Stimulated activated CD8-positive, alpha-beta memory T cell treated with anti-CD3 and anti-CD28 coated beads, Interleukin-7, amount 100 ng/mL, for 48 hours (primary cell): ENCODE measurements at places on chromosomes 6 and 20.

GRCh38 chr6:43308101-43308989 lies at the start of gene CRIP3:
Gene CRIP3, minus strand, starts transcription at chr6:43308826. Its CDS starts 34 bp downstream, at chr6:43308792.
- DNase-seq: peak; percentile 29

DNA sequence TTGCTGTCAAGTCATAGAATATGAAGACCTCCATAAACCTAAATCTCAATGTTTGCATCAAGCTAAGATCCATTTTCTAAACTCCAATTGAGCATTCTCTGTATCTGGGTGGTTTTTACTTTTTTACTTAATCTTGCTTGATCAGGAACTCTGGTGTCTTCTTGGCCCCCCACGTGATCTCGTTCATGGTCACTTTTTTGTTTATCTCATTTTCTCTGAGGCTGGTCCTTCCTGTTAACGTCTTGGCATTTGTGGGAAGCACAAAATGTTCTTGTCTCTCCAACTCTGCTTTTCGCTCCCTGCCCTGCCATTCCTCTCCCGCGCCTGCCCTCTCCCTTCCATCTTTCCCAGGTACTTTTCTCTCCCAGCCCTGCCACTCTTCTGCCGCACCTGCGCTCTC lies 14.0 kb upstream of the MAPRE1 start:
- no peak for DNase-seq

DNA sequence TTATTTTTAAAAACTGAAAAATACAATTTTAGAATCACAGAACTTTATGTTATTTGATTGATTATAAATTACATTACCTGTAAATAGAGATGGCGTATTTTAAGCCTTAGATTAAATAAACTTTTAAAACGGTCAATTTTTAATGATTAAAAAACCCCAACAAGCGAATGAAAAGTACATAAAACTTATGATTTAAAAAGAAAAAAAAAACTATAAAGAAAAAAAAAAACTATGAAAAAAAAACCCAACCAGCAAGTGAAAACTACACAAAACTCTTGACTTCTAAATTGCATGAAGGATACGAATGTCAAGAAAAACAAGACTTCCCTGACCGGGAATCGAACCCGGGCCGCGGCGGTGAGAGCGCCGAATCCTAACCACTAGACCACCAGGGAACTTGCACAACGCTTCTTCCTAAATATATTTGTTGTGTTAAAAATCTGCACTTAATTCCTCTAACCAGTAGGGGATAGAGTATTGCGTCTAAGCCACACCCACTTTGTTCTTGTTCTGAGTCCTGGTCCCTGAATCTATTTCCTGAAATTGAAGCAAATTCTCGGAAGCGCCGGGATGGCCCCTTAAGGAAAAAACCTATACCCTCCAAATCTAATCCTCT lies 10.7 kb upstream of the NCOA7 start:
- DNase-seq: peak; percentile 62

- DNase-seq: no peak
These were observed 164.9 kb upstream of the SASH1 start for GRCh38 chr6:148177589-148178233.

GRCh38 chr6:31299947-31300346 lies 28.1 kb upstream of the HLA-C start:
- DNase-seq: no peak

- no peak for DNase-seq
These were observed 240.1 kb upstream of the TBX18 start for GRCh38 chr6:85004361-85004995.

- no peak for DNase-seq
These were observed 66.7 kb downstream of the MOCS1 start for GRCh38 chr6:39867592-39867991.

DNA sequence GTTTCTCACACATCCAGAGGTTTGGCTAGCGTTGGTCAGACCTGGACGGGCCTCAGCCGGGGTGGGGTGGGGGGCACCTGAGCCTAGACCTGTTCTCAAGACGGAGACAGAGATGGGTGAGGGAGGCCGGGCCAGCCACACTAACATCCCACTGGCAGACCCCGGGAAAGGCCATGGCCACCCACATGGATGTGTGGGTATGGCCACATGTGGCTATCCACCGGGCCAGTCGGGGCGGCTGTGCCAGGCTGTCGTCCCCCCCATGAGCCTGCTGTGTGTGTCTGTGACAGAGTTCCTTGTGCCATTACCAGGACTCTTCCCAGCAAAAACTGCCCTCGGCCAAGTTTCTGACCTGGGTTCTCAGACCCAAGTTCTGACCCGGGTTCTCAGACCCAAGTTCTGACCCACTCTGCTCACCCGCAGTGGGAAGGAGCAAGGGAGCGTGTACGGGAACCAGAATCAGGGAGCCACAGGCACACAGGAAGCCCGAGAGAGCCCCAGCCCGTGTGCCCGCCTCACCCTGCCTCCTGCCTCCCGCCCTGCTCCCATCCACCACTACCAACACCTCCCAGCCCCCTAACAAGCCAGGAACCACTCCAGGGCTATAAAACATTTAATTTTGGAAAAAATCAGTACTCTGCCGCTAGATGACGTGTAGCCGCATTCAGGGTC lies 255.5 kb downstream of the TAF4 start:
- DNase-seq: no peak

- DNase-seq: no peak
These were observed 390.8 kb downstream of the GJA1 start for GRCh38 chr6:121826156-121826810.

DNA sequence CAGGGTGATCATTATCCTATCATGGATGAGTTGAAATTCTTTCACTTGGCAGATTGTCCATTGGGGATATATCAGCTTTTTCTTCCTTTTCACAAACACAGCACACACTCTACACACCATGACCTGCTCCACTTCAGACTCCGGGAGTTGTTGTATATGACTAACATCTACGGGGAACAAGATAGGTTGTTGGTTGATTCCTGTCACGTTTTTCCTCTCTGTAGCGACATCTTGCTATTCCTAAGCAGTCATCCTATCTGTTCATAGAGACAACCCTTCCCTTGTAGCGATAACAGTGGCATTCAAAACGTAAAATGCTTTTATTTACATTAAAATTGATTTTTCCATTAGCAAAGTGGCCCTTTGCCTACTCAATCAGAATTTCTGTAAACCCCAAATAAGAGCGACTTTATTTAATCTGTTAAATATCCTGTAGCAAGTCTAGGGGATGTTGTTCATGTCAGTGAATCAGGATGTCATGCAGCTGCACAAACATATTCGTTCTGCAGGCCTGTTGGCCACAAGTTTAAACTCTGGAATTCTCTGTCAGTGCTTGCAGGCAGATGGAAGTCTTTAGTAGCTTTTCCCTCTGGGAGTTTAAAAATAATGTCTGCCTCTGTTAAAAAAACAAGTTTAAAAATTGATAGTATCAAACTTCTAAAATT lies 23.1 kb downstream of the PHACTR2 start:
- DNase-seq: no peak

GRCh38 chr6:9161731-9162130 lies 726.4 kb upstream of the SLC35B3 start:
- DNase-seq: no peak

DNA sequence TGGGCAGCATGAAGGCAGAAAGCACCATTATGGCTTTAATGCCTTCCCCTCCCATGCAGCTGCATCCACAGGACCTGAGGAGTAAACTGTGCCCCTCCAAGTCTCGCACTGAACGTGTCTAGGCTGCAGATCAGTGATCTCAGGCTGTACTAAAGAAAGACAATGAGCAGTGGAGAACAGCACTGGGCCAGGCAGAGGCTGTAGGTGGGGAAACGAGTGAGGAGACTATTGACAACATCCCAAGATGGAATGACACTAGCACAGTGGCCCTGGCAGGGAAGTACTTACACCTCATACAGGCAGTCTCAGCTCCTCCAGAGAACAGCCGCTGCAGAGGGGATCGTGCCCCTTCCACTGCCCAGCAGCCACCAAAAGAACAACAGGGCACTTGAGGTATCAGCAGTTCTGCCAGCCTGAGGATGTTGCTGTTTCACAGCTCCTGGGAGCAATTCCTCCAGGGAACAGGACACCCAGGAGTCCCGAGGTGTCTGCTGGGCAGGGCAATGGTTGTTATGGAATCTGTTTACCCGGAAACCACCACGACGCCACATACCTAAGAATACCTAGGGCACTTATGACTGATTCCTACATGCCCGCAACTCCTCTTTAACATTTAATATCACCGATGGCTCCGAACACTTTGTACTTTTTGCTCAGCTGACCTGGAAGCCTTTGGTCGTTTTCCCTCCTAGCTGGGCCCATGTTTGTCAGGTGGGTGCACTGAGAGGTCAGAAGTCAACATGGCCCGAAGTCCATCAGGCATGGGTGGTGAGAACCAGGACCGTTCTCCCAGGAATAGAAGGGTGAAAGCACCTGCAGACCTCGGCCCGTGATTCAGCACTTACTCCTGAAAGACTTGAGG lies 79.1 kb downstream of the SLC22A23 start:
- no peak for DNase-seq

GRCh38 chr6:155717374-155717773 lies 261.7 kb upstream of the NOX3 start:
- DNase-seq: no peak

DNA sequence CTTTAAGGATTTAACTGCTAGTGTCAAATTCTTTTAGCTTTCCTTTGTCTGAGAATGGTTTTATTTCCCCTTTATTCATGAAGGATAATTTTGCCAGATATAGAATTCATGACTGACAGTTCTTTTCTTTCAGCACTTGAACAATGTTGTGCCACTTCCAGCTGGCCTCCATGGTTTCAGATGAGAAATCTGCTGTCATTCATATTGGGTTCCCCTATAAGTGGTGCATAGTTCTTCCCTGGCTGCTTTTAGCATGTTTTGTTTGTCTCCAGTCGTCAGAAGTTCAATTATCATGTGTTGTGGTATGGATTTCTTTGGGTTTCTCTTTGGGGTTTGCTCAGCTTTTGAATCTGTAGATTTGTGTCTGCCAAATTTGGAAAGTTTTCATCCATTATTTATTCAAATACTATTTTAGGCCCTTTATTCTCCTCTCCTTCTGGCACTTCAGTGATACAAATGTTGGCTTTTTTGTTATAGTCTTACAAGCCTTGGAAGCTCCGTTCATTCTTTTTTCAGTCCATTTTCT lies 76.3 kb upstream of the TGM3 start:
- no peak for DNase-seq

DNA sequence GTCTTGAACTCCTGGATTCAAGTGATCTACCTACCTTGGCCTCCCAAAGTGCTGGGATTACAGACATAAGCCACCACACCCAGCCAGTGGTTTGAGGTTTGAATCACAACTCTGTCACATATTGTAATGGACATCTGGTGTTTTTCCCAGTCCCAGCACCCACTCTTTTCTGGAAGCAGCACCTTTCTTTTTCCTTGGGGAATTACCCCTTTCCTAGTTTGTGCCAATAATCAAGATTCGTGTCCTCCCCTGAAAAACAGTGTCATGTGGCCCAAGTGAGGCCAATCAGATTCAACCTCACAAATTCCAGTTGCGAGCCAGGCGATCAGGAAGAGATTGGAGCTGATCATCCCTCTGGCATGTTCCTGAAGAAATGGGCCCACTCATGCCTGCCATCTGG lies 71.7 kb upstream of the SGK1 start:
- no peak for DNase-seq

DNA sequence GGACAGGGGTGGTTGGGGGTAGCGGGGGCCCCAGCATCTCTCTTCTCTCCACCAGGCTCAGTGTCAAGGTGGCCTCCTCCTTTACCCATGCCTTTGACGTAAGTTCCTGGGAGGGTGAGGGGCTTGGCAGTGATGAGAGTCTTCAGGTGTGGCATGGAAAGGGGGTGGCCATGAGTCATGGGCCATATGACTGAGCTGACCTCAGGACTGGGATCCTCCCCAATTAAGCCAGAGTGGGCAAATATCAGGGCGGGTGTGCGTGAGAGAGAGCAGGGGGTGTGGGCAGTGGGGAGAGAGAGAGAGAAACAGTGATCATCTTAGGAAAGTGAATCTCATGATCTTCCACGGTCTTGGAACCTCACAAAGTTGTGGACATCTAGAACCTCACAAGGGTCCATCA lies 8.2 kb upstream of the BPIFB4 start:
- DNase-seq: no peak

GRCh38 chr6:99341862-99342455 lies 7.5 kb downstream of the FAXC start:
- DNase-seq: no peak

DNA sequence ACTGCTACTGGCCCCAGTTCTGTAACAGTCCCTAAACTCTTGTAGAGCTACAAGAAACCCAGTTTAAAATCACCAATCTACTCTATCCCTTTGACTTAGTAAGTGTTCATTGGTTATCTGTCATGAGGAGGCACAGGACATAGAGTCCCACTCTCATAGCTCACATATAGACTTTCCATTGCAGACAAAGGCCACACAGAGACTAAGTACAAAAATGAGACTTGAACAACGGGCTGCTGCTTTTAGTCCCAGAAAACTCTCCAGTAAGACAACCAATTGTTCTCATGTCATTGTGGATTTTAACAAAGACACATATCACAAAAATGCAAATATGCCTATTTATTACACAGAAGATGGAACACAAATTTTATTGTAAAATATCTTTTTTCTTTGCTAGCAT lies 197.4 kb downstream of the PTPRK start:
- no peak for DNase-seq

DNA sequence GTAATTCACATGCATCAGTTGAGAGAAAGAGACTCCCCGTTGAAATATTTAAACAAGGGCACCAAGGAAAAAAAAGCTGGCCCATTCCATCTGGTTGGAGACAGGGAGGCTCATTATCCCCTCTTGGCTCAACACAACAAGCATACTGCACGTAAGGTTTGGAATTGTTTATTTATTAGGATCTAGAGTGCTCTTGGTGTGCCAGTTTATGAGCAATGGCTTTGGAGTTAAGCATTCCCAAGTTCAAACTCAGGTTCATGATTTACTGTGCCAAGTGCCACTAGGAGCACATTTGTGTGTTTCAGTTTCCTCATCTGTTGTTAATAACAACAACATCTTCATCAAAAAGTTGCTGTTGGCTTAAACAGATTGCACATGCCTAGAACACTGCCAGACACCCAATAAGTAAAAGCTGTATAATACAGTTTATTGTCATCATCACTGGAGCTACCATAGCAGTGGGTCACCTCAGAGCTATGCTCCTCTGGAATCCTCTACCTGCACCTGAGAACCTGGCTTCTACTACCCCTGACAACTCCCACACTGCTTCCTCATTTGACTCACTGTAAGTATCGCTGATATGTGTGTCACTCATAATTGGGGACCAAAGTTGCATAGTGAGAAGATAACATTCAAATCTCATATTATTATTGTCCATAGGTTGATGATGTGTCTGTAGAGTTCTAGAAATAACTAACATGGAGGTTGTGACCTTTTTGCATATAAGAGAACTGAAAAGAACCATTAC lies 5.4 kb downstream of the SLC17A3 start:
- DNase-seq: no peak

DNA sequence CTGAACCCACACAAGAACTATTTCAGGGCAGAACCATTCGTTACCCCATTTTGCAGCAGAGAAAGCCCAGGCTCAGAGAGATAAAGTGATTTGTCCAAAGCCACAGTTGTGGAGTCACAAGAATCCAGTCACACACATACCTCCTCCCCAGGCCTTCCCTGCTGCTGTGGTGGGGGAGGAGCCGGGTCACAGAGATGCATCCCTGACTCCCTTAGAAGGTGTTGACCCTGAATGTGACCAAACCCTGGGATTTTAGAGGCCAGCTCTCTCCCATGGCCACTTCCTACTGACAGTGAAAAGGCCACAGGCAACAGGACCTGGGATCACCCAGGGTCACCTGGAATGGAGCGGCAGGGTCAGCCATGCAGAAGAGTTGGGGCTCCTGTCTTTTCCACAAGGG lies 48.6 kb downstream of the CHMP4B start:
- no peak for DNase-seq
